ENCODE measurements at places on chromosomes 3 and 15. TPM values are rescaled to one million over a fixed set of nuclear protein-coding genes. Genes with fewer than 3 reads are reported as not detected.

The MASP1 gene
- total RNA-seq, result not detected

The CCDC39 gene
- not detected for total RNA-seq

DNA sequence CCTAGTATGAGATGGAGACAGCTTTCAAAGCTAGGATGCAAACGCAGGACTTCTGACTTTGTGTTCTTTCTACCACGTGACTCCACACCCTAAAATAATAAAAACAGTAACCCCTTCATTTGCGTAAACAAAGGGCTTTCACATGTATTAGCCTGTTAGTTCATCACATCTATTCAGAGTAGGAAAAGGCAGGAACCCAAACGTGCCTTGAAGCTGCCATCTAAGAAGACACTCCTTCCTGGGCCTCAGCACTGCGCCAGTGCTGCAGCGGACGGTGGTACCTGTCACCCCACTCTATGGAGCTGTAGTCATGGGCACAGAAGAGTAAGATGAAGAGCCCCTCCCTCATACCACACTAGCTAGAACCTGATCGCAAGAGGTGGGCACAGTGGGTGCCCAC lies 34.3 kb downstream of the PLD1 start:
- DNase-seq, result no peak

The GOLGA8S gene
- not detected for total RNA-seq

The ISG20 gene
- 253 TPM for total RNA-seq

DNA sequence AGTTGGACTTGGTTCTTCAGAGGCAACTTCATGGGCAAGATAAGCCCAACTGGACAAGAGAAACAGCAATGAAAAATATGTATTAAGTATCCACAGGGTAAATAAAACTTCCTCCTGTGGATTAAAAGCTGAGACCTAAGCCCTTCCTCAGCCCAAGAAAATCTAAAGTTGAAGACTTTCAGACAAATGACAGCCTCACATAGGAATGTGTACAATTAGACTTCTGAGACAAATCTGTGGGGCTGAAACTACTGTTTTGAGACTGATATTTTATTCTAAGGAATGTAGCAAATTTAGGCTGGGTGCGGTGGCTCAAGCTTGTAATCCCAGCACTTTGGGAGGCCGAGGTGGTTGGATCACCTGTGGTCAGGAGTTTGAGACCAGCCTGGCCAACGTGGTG lies 74.2 kb upstream of the IL12A start:
- no peak for DNase-seq

DNA sequence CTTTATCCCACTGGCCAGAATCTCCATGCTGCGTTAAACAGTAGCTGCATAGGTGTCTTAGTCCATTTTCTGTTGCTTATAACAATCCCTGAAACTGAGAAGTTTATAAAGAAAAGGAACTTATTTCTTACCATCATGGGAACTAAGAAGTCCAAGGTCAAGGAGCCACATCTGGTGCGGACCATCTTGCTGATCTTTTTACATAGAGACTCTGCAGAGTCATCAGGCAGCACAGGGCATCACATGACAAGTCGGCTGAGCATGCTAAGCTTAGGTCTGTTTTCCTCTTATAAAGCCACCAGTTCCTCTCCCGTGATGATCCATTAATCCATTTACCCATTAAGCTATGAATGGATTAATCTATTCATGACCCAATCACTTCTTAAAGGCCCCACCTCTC lies 22.4 kb upstream of the FAM174B start:
- DNase-seq, result no peak

DNA sequence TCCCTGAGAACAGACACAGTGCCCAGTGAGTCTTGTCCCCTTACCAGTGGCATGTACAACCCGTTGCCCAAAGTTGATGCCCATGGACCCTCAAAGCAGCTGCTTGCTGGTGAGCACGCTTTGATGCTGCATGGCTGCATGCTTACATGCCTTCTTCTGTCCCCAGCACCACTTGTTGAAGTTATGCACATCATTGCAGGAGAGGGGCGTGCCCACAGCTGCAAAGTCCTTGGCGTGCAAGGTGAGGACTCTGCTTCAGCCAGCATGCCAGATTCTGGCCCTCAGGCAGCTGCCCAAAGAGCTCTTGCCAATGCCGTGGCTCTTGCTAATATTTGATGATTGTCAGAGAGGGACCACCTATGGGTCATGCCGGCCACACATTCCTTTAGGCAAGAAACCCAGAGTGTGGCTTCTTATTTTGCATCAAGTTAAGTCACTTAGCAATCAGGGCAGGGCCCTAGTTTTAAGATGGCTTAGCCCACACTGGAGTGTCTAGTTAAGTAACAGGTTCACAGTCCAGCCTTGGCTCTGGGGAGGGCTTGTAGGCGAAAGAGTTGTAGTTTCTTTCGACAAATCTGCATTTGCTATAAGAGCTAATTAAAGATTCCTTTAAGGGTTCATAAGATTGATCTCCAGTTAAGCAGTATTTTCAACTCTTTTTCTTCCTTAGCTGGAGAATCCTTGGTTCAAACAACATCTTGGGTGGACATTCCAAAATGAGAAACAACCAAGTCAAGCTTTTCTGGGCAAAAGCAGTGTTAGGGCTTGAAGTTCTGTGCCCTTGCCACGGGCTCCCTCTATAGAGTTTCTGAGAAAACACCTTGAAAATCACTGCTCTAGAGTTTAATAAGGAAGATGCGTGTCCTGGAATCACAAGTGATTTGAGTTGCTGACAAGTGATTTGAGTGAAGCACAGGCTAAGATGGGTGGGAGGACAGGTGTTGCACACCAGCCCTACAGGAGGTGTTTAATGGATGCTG lies 128.6 kb downstream of the SLCO3A1 start:
- no peak for DNase-seq

DNA sequence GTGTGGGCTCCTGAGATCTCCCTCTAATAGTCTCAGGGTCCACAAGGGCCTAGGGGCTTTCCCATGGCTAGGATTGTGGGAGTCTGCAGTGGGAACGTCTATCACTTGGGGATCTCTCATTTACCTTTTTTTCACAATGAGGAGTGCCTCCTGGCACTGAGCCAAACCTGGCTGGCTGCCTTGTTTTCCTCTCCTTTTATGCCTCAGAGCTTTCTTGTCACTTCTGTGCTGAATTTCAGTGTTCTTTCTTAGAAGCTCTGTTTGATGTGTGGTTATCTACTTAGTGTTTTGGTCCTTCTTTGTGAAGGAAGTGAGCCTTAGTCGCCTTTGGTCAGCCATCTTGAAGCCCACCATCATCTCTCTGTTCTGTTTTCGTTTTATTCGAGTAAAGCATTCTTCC lies 33.9 kb downstream of the DOCK3 start:
- no peak for DNase-seq
